ENCODE measurements at places on chromosomes 7 and 10.

DNA sequence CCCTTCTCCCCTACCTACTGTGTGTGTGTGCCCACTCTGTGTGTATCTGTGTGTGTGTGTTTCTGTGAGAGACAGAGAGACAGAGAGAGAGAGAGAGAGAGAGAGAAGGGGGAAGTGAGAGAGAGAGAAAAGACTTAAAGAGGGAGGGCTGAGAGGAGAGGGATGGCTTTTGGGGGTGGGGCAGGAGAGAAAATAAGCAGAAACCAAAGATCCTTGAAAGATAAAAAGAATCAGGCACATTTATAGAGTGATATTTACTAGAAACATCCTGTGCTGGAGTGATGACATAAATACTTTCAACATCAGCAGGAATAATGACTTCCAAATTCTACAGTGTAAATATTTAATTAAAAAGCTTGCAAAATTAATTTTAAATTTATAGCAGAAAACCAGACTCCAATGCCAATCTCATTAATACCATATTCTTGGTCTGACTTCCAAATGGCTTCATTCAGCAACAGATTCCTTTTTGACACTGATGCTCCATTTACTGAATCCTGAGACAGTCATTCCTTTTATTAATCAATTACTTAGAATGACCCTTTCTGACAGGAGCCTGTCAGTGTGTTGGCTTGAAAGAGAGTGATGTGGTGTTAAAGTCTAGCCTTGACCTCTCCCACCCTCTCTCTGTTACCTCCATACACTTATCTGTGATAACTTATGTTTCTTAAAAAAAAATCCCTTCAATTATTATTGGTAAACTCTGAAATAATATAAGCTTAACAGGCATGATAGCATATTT lies 41.7 kb upstream of the WNT2 start:
- no peak for DNase-seq

- no peak for DNase-seq
Observed at GRCh38 chr10:54983255-54983654, 182.2 kb upstream of the PCDH15 start.

- DNase-seq, result no peak
Observed at GRCh38 chr7:131537571-131537978, 18.9 kb downstream of the PODXL start.

GRCh38 chr10:49610458-49611165 lies 502 bp downstream of the SLC18A3 start:
- no peak for DNase-seq

DNA sequence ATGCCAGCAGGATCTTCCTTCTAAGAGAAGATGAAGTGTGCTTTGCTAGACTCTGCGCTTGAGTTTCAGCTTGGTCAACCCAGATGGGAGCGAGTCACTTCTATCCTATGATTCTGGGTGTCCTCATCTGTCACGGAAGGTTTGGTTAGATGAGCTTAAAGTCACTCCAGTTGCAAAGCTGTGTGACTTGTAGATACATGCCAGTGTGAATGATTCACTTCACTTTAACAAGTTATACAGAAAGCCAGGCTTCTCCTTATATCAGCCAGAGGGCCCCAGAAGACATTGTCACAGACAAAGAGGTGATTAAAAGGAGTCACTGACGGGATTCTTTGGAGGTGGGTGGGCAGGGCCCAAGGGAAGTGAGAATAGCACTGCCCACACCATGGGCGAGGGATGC lies 122.6 kb upstream of the PFKP start:
- no peak for DNase-seq

All from hematopoietic multipotent progenitor cell treated with erythropoietin and hydrocortisone succinate and interleukin-3 and kit ligand, for 6 days (in vitro differentiated cells).